Thoracic aorta (tissue), 2 donors: ENCODE measurements at places on chromosomes 1 and 21.
A peak's percentile ranks its signal among the peaks of the same experiment; 100 is the strongest.

DNA sequence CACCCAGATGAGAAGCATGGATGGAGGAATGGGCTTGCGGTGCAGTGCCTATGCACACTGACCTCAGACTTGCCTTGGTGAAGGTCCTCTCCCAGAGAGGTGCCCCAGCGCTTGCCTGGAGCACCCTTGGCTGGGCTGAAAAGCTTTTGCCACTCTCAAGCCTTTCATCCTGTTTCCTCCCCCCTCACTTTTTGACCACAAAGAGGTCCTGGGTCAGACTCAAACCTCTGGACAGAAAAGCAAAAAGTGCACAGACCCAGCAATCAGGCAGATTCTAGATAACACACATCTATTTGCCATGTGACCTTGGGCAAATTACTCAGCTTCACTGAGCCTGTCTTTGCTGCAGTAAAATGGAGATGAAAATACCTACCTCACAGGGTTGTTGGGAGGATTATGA is 7.3 kb downstream of the TMEM35B start:
- no peaks in the 10 kb centered on the region for H3K27me3 ChIP-seq
- no peaks in the 10 kb centered on the region for H3K4me1 ChIP-seq

DNA sequence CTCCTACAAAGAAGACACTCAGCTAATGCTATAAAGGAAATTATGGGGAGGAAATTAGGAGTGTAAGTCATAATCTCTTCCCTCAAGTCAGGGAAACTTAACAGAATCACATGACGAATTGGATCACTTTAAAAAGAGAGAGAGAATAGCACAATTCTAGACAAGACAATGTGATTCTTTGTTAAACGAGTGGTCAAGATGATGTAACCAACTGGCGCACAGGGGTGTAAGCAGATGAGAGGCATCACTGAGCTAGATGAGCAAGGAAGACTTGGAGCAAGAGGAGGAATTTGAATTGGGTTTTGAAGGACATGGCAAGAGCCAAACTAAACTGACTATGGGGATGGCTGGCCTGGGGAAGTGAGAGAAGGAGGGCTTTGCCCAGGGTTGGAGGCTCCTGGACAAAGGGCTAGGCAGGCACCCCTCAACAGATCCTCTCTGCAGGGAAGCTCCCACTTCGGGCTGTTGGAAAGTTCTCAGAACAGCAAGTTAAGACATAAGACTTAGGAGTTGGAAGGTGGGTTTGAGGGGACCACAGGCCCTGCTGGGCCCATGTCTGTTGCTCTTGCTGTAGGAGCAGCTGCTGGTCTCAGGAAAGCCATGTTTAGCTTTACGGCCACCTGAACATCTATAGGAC is 123.9 kb upstream of the GRIK3 start:
- H3K27ac ChIP-seq = no peak overlapping the region
- H3K4me1 ChIP-seq = no peaks in the 10 kb centered on the region
- no peak for DNase-seq
- H3K27me3 ChIP-seq = no peaks in the 10 kb centered on the region

DNA sequence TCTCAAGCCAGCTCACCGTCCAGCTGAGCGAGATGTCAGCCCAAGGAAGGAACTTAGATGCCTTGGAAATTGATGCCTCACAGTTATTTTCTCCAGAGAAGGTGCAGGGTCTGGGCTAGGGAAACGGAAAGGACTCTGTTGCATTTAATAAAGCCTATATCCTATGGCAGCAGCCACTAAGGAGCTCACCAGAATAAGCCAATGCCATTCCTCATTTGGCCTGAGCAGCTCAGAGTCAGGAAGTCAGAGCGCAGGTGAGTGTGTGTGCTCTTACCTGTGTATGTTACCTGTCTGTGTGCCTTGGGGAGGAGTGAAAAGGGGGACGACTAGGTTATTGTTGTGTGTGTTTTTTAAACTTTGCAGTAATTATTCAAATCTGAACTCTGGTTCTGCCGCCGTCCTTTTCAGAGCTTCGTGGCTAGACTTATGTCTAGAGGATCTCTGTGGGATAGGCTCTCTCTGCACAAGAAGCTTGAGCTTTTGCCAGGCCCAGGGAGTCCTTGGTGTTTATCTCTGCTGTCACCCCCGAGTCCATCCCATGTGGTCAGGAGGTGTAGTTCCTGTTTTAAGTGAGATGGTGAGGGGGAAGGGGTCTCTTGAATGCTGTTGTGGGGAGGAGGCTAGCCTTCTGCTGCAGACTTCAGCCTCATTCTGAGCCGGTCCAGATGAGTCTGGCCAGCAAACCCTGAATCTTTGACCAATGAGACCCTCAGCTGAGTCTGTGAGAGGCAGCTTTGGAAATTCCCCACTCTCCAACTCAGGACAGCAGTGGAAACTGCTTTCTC is 2.4 kb downstream of the TMCC2 start:
- no peaks in the 10 kb centered on the region for H3K27me3 ChIP-seq
- no peaks in the 10 kb centered on the region for H3K36me3 ChIP-seq
- peak overlapping the region; percentile 83 for H3K4me3 ChIP-seq
- DNase-seq = no peak
- peaks cover 11% of the 10 kb centered on the region for H3K4me1 ChIP-seq
- H3K27ac ChIP-seq = no peak overlapping the region

GRCh38 chr1:153306303-153307220 is 6.2 kb downstream of the PGLYRP3 start:
- no peak for DNase-seq
- H3K4me1 ChIP-seq = no peaks in the 10 kb centered on the region
- no peak overlapping the region for H3K4me3 ChIP-seq
- H3K27ac ChIP-seq = no peak overlapping the region
- no peaks in the 10 kb centered on the region for H3K36me3 ChIP-seq
- H3K27me3 ChIP-seq = no peaks in the 10 kb centered on the region

DNA sequence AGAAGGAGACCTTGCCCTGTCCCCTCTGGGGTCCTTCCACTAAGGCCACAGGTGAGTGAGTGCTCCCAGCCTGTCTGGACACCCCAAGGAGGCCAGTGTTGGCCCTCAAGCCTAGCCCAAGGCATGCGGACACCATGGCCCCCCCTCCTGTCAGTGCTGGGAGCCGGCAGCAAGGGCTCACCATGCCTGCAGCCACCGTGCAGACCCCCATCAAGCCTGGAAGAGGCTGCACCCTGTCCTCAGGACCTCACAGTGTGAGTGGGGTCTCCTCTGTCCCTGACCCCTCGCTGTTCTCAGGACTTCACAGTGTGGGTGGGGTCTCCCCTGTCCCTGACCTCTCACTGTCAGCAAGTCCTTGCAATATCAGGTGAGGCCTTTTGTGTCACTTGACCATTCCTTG is 33.2 kb upstream of the PRSS38 start:
- no peaks in the 10 kb centered on the region for H3K27me3 ChIP-seq
- DNase-seq = no peak
- H3K4me1 ChIP-seq = peaks cover 11% of the 10 kb centered on the region
- H3K4me3 ChIP-seq = no peak overlapping the region
- H3K27ac ChIP-seq = no peak overlapping the region
- no peaks in the 10 kb centered on the region for H3K36me3 ChIP-seq

- no peak for DNase-seq
- no peak overlapping the region for H3K27ac ChIP-seq
- H3K4me3 ChIP-seq = no peak overlapping the region
- no peaks in the 10 kb centered on the region for H3K27me3 ChIP-seq
- H3K4me1 ChIP-seq = no peaks in the 10 kb centered on the region
- H3K36me3 ChIP-seq = peaks cover 84% of the 10 kb centered on the region
Observed at GRCh38 chr1:151294742-151295462, 12.8 kb downstream of the ZNF687 start.

DNA sequence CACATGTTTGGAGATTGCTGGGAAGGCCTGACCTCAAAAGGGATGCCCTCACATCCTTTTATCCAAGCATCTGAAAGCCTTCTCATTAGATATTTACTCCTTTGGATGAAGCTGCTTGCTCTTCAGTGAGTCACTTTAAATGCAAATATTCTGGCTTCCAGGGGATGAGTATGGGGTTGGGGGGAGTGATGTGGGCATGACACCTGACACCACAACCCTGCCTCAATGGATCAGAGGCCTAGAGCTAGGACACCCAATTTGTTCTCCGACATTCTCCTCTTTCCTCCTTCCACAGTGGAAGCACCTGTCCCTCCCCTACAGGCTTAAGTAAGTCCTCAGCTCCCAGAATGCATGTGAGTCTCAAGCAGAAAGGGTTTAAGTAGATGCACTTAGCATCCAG is 238.3 kb downstream of the OMA1 start:
- H3K27ac ChIP-seq = no peak overlapping the region
- no peaks in the 10 kb centered on the region for H3K36me3 ChIP-seq
- H3K4me3 ChIP-seq = no peak overlapping the region
- no peak for DNase-seq
- H3K4me1 ChIP-seq = no peaks in the 10 kb centered on the region

- no peak for DNase-seq
- no peak overlapping the region for H3K27ac ChIP-seq
- no peak overlapping the region for H3K4me3 ChIP-seq
- no peaks in the 10 kb centered on the region for H3K4me1 ChIP-seq
- H3K27me3 ChIP-seq = no peaks in the 10 kb centered on the region
- no peaks in the 10 kb centered on the region for H3K36me3 ChIP-seq
Observed at GRCh38 chr1:224541072-224541790, 74.9 kb upstream of the CNIH3 start.

DNA sequence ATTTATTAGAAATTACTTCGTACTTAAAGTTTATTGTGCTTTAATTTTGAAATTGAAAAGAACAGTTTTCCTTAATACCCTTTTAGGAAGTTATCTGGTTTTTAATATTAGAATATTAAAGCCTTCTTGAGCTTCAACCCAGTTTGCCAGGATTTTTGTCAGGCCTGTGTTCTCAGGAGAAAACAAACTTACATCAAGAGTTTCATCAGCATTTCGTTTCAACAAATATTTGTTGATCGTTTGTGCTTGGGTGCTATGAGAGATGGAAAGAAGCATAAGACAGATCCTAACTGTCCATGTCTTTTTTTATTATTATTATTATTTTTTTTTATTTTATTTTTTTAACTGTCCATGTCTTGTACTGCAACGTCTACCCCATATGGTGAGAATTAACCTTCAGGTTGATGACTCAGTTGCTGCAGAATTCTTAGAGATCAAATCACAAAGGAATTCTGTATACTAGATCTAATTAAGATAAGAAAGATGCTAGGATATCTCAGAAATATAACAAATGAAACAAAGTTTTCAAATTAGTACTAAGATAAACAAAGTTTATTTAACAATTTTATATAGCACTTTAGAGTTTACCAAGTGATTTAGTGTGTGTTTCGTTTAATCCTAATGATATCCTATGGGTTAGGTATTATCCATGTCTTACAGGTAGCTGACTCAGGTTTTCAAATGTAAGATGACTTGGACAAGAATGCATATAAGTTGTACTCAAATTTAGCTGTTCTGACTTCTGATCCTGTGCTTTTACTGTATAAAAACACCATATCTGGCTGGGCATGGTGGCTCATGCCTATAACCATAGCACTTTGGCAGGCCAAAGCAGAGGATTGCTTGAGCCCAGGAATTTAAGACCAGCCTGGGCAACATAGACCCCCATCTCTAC is 14.3 kb downstream of the FBXO28 start:
- H3K36me3 ChIP-seq = peaks cover 25% of the 10 kb centered on the region
- H3K27me3 ChIP-seq = no peaks in the 10 kb centered on the region

DNA sequence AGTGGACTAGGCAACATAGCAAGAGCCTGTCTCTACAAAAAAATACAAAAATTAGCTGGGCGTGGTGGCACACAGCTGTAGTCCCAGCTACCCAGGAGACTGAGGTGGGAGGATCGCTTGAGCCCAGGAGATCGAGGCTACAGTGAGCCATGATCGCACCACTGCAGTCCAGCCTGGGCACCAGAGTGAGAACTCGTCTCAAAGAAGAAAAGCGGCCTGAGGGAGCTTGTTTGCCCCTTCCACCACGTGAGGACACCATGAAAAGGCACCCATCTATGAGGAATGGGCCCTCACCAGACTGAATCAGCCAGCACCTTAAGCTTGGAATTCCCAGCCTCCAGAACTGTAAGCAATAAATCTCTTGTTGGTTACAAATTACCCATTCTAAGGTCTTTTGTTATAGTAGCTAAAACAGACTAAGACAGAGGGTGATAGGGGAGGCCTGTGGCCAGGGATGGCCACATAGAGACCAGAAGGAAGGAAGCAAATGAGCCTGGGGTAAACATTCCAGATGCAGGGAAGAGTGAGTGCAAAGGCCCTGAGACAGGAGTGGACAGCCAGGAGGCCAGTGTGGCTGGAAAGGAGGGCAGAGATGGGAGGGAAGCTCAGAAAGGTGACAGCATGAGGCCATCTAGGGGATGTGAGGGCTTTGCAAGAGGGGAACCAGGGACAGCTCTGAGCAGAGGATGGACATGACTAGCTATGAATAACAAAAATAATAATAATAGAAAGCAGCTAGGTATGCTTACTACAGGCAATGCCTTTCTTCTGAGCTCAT is 120.1 kb downstream of the MATN1 start:
- DNase-seq = no peak
- H3K36me3 ChIP-seq = no peaks in the 10 kb centered on the region
- H3K4me1 ChIP-seq = no peaks in the 10 kb centered on the region
- no peaks in the 10 kb centered on the region for H3K27me3 ChIP-seq

- no peak overlapping the region for H3K27ac ChIP-seq
- H3K27me3 ChIP-seq = no peaks in the 10 kb centered on the region
- H3K4me3 ChIP-seq = no peak overlapping the region
Observed at GRCh38 chr1:226643611-226644540, 95.2 kb downstream of the ITPKB start.

DNA sequence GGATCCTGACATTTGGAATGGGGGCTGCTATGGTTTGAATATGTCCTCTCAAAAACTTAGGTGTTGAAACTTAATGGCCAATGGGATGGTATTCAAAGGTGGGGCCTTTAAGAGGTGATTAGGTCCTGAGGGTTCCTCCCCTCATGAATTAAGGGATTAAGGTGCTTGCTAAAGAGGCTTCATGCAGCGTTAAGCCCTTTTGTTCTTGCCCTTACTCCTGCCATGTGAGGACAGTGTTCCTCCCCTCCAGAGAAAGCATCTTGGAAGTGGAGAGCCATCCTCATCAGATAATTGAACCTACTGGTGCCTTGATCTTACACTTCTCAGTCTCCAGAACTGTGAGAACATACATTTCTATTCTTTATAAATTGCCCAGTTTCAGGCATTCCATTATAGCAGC is 146.6 kb downstream of the KCNJ6 start:
- H3K27ac ChIP-seq = no peak overlapping the region
- no peaks in the 10 kb centered on the region for H3K36me3 ChIP-seq
- DNase-seq = no peak

DNA sequence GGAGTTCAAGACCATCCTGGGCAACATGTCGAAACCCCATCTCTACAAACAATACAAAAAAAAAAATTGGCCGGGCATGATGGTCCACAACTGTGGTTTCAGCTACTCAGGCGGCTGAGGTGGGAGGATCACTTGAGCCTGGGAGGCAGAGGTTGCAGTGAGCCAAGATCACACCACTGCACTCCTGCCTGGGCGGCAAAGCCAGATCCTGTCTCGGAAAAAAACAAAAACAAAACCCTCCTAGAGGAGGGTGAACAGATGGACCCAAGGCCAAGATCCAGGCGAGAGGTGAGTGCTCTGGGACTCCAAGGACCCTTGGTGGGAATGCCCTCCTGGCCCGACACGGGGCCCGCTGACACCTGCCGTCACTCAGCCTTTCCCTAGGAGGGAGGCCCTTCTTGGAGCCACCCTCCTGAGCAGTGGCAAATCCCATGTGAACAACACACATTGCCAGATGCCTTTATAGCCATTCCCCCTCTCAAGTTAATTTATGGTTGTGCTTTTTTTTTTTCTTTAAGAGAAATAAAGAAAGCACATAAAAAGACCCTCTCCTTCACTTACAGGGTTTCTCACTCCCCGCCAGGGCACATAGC is 380 bp downstream of the TFF2 start:
- H3K4me3 ChIP-seq = no peak overlapping the region
- no peak for DNase-seq
- H3K27ac ChIP-seq = no peak overlapping the region
- no peaks in the 10 kb centered on the region for H3K4me1 ChIP-seq
